Stimulated activated CD8-positive, alpha-beta memory T cell treated with anti-CD3 and anti-CD28 coated beads, Interleukin-4, amount 100 ng/mL, for 1 hour (primary cell): ENCODE measurements at places on chromosomes 6 and 20.

GRCh38 chr20:40307997-40308396 is 381.0 kb downstream of the MAFB start:
- DNase-seq = no peak

DNA sequence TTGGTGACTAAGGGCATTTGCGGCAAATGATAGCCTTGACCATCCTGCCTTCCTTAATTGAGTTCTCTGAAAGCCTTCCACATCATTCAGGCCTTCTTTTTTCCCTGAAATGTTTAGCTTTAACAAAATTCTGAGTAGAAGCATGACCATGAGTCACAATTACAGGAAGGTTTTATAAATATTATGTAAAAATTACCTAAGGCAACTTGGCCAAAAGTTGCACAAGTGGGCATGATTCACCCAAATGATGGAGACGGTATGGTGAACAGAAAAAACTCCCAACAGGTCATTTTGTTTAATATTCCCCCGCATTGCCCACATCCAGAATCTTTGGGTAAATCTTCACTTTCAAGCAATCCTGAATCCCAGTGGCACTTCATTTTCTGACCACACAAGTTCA is 37.0 kb downstream of the MC3R start:
- DNase-seq = no peak

- DNase-seq = no peak
Observed at GRCh38 chr20:31722257-31723068, at the start of gene BCL2L1. TSS of gene BCL2L1 (minus strand) at chr20:31722868. CDS start at chr20:31722218, 650 bp downstream.

DNA sequence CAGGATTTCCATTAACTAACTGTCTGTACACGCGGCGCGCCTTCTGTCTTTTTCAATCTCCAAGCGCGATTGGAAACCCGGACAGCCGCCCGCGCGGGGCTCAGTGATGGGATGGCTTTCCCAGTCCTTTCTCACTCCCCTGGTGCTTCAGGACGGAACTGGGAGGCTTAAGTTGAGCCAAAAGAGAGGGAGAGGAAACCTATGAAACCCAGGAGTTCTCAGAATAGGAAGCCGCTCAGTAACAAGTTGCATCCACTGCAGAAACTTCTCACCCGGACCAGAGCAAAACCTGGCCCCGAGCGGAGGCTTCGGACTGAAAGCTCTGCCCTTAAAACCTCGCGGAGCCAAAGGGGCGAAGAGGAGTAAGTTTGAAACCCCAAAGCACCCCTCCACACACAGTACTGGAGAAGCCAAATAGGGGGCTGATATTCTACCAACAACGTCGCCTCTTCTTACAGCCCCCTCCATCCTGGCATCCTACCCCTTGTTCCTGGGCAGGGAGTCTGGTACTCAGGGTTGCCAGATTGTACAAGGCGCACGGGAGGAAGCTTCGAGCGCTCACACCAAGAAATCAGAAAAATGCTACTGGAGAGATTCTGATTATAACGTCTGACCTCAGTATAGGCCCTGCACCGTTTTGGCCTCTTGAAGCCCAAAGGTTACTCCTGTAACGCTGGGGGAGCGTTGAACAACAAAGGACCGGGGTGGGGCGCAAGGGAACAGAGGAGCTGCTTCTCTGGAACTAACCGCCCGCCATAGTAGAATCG is 906 bp upstream of the COL12A1 start:
- no peak for DNase-seq

- DNase-seq = no peak
Observed at GRCh38 chr6:37838219-37838921, 18.8 kb downstream of the ZFAND3 start.

DNA sequence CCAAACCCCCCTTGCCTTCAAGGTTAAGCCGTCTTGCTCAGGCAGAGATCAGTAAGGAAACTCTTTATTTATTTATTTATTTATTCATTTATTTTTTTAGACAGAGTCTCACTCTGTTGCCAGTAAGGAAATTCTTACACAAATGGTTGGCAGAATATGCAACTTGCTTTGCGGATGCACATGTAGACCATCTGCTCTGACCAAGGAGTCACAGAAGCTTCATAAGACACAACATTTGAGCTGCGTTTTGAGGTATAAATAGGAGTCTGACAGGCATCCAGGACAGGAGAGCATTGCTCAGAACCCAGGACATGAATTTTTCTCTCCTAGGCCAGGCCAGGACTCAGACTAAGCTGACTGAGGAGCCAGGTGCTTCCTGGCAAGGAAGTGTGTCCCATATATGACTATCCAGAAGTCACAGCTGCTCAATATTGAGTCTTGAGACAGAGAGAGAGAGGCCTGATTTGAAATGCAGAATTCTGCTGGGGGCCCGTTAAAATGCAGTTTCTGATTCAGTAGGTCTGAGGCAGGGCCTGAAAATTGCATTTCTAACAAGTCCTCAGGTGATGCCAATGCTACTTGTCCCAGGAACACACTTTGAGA is 43.9 kb downstream of the HLA-A start:
- DNase-seq = no peak

DNA sequence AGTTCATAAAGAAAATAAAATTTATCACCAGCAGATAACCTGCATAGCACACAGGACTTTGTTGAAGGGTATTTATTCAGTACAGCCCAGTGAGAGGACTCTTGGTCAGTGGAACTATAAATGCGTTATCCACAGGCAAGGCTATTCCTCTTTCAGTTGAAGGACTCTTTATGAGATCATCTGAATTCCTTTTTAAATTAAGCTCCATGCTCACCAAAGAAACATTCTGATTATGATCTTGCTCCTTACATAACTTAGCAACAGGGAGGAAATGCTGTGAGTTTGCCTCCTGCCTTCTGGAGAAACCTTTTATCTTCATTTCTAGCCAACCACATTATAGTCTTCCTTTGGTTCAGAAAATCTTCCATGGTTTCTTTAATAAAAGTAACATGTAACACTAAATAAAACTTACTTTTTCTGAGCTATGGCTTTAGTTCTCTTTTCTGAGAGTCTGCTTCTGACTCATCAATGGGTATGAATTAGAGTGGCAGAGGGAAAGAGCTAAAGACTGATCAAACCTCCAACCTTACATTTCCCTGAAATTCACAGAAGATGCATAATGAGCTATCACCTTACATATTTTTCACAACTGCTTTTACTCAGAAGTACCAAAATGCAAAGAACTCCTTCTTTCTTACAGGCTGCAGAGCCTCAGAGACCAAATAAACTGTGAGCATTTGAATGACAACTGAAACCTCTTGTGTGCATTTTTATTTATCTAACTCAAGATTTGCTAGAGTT is 267.2 kb downstream of the ADGRG6 start:
- no peak for DNase-seq

DNA sequence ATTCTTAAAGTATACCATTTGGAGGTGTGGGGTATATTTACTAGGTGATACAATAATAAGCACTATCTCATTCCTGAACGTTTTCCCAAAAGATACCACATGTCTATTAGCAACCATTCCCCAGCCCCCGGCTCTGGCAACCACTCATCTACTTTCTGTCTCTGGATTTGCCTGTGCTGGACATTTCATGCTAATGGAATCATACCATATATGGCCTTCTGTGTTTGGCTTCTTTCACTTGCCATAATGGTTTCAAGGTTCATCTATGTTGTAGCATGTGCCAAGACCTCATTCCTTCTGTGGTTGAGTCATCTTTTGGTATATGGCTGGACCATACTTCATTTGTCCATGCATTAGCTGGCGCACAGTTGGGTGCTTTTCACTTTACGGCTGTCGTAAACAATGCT is 39.7 kb downstream of the BCAS4 start:
- DNase-seq = no peak

GRCh38 chr6:13666194-13667105 is 45.2 kb downstream of the RANBP9 start:
- no peak for DNase-seq

DNA sequence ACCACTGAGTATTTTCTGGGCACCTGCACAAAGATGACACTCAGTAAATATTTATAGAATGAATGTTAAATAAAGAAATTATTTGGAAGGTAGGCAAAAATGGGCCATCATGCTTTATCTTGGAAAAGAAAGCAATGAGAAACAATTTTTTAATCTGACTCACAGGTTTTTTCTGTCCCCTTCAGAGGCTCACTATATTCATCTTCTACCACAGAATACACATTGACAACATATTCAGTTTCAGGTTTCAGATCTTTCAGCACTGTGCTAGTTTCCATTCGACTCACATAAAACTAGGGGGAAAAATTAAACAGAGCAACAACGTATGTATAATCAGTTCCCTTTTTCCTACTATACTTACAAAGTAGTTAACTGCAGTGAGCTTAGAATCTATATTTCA is 58.3 kb downstream of the COL12A1 start:
- no peak for DNase-seq

DNA sequence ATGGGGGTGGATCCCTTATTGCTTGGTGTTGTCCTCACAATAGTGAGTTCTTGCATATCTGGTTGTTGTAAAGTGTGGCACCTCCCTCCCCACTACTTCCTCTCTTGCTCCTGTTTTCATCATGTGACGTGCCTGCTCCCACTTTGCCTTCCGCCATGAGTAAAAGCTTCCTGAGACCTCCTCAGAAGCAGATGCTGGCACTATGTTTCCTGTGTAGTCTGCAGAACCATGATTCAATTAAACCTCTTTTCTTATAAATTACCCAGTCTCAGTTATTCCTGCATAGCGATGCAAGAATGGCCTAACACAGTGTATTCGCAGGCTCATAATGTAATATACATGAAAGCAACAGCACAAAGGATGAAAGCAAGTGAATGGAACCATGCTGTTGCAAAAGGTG is 28.4 kb upstream of the ANKRD60 start:
- DNase-seq = no peak

GRCh38 chr6:137978252-137978896 is 111.3 kb downstream of the TNFAIP3 start:
- no peak for DNase-seq

GRCh38 chr6:91020744-91021143 is 433.9 kb upstream of the MAP3K7 start:
- no peak for DNase-seq

- no peak for DNase-seq
Observed at GRCh38 chr6:108883172-108883571, 35.0 kb downstream of the ARMC2 start.

DNA sequence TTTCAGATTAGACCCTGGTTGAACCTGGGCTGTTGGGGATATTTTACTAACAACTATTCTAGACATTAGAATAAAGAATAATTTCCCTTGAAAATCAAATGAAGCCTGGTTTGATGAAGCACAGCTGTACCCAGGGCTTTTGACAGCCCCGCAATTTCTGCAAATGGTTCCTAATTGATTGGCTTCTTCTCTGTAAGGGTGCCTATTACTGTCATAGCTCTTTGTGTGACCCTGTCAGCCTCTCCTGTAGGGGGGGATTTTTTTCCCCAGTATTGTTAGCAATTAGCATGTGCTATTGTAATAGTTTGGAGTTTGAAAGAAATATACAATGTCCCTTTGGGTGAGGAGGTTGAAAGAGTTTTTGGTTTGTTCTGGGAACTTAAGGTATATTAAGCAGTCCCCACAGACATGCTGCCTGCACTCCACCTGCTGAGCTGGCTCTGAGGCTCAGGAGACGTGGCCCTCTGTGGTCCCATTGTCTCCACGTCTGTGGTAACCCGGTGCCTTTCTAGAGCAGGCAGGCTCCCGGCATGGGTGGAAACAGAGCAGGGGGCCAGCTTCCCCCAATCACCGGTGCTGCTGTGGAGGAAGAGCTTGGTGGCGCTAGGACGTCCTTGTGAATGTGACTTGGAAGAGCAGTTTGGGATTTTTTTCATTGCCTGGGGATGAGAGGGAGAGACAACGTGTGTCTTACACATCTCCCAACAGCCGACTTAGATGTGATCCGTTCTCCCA is 47.3 kb upstream of the CLDN20 start:
- no peak for DNase-seq

- no peak for DNase-seq
Observed at GRCh38 chr20:57200882-57201695, 65.4 kb downstream of the BMP7 start.

- DNase-seq = no peak
Observed at GRCh38 chr6:40733770-40734396, 146.7 kb upstream of the LRFN2 start.

DNA sequence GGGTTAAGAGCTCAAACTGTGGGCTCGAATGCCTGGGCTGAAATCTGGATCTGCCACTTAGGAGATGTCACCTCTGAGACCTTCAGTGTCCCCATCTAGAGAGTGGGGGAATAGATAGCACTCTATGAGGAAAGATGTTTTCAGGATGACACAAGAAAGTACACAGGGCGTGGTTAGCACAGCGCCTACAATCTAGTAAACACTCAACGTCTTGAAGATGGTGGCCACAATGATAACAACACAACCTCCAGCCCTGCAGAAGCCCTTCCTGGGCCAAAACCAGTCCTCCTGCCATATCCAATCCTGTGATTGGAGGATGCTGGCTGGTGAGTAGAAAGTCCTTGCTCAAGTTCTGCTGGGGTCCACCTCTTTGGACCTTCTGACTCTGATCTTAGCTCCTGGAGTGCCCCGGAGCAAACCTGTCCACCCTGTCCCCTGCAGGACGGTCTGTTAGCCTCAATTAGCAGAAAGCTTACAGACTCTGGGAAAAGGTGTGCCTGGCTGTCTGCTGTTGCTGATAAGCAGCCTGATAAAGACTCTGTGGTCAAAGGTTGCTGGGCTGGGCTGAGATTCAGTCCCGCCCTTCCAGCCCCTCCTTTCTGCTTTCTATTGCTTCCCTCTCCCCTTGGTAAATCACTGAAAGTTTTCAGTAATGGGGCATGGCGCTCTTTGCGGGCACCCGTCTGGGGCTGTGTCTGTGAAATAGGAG is 8.2 kb downstream of the EDN3 start:
- no peak for DNase-seq

- DNase-seq = no peak
Observed at GRCh38 chr6:47428746-47429664, 48.6 kb upstream of the CD2AP start.

DNA sequence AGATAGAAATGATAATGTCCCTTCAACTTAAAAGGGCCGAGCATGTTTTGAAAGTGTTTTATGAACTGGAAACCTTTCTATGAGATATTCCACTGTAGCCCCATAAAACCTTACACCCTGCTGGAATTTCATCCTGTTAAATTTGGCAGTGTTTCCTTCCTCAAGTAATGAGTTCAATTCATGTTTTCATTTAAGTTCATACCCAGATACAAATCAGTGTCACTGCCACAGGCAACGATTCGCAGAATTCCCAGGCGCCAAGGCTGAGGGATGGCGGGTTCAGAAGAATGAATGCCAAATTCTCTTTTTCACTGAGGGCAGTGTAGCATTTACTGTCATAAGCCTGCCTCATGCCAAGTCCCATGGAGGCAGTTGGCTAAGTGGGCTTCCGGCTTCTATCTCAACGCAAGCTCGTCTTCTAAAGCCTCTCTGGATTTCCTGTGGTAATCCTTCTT is 511.8 kb upstream of the ID4 start:
- no peak for DNase-seq
